ENCODE measurements at places on chromosomes 3 and 15.

- DNase-seq = no peak
Observed at GRCh38 chr3:43077261-43077660, 28.6 kb downstream of the POMGNT2 start.

DNA sequence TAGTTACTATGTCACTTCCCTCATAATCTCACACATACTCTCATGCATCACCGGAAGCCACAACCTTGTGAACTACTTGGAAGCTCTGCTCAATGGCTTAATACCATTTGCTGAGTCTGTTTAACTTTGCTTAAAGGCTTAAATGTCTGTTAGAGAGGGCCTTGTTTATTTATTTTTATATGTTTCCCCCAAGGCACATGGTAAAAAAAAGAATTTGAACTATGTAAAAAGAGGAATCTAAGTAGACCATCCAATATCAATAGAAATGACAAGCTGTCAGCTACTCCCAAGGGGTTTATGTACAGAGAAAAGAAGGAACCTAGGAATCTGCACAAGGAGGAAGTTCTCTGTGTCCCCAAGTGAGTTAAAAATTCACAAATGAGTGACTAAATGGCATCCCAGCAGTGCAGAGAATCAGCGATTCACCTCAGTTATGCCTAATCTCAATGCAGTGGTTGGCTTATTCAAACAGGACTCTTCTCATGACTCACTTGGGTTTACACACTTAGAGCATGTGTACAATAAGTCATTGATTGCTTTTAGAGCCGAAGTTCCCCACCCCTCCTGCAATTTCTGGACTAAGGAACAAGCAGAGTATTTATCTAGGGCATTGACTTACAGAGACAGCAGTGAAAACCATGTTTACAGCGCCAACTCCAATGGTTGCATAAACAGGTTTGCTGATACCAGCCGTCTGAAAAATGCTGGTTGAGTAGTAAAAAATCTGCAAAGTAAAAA, 24.4 kb downstream of the SLC2A2 start:
- no peak for DNase-seq

DNA sequence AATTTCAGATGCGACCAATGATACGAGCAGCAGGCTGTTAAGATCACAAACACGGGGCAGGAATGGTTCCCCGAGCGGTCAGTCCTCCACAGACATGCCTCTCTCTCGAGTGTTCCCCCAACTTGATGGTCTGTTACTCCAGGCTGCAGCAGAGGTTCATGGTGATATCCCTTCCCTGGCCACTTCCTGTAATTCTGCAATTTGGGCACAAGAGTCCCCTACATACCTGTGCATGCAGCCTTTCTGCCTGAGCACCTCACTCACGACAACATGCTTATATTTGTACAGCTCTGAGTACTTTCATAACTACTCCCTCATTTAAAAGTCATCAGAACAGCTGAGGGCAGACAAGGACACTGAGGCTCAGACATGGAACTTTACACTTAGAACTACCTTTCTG, 408.1 kb upstream of the NR2F2 start:
- DNase-seq = no peak

- DNase-seq = no peak
Observed at GRCh38 chr15:38190501-38190900, 62.1 kb upstream of the SPRED1 start.

DNA sequence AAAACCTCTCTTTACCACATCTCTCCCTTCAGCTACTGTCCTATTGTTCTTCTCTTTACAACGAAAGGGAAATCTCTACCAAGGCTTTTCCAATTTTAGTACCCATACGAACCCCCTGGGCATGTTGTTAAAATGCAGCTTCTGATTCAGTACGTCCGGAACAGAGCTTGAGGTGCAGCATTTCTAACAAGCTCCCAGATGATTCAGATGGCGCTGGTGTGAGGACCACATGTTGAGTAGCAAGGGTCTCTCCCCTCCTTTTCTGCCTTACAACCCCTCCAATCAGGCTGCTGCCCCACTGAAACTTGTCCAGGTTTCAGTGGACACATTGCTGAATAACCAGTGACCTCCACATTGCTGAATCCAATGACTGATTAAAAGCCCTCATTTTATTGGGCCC, 177.1 kb upstream of the FEZF2 start:
- no peak for DNase-seq

GRCh38 chr3:18069568-18069967, 327.1 kb upstream of the TBC1D5 start:
- DNase-seq = no peak

GRCh38 chr15:80228959-80229610, 22.9 kb downstream of the CTXND1 start:
- DNase-seq = no peak

DNA sequence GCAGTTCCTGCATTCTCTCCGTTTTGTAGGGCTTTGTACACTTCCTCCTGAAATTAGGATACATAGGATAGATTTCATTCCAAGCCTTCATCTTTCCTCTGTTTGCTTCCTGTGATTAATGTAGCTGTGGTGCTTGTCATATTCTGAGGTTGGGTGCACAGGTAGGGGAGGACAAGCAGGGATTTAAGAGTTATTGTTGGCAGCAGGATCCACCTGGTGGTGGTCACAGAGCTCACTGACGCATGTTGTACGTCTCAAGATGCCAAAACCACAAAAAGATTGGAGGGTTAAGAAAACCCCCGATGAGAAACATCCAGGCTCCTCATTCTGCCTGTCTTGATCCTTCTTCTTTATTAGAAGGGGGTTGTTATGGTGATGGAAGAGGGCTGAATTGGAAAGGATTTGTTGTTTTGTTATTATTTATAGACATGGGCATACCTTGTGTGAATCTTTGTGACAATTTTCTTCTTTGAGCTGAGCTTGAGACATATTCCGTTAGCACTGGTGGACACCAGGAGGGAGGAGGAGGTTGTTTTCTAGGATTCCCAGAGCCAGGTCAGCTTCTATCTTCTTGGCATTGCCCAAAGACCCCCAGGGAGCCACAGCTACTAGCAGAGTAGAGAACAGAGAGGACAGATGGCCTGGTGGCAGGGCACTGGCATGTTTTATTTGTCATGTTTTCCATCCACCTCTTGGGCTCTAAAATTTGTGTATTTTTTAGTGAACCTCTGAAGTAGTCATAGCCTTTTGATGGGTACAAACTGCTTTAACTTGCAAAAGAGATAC, 57.7 kb upstream of the LARS2 start:
- DNase-seq = no peak

DNA sequence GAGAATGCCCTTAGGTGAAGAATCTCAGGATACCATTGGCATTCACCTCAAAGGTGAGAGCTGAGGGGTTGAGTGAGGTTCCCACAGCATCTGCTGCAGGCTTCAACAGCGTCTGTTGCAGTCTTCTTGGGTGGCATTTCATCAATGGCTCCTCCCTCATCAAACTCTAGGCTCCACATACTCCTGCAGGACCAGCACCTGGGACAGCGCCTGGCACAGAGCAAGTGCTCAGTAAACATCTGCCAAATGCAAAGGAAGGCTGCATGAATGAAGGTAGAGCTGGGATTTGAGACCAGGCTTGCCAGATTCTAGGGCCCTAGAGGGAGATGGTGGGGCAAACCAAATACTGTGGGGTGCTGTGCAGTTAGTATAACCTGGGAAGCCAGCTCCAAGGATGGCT, 9.6 kb downstream of the TRH start:
- no peak for DNase-seq

DNA sequence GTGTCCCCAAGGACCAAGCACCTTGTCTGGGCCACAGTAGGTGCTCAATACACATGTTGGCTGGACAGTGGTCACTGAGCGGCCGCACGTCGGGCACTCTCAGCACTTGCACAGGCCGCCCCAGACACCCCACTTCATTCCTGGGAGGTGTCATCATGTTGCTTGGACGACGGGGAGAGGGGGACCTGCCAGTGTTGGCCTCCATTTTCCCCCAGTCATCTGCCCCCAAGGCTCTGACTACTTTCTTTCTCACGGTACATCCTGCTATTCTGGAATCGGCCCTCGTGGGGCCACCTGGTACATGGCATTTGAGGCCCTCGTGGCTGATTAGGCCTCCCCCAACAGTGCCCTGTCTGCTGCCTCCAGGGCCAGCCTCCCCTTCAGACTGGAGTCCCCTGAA, 1.2 kb upstream of the RHO start:
- no peak for DNase-seq

DNA sequence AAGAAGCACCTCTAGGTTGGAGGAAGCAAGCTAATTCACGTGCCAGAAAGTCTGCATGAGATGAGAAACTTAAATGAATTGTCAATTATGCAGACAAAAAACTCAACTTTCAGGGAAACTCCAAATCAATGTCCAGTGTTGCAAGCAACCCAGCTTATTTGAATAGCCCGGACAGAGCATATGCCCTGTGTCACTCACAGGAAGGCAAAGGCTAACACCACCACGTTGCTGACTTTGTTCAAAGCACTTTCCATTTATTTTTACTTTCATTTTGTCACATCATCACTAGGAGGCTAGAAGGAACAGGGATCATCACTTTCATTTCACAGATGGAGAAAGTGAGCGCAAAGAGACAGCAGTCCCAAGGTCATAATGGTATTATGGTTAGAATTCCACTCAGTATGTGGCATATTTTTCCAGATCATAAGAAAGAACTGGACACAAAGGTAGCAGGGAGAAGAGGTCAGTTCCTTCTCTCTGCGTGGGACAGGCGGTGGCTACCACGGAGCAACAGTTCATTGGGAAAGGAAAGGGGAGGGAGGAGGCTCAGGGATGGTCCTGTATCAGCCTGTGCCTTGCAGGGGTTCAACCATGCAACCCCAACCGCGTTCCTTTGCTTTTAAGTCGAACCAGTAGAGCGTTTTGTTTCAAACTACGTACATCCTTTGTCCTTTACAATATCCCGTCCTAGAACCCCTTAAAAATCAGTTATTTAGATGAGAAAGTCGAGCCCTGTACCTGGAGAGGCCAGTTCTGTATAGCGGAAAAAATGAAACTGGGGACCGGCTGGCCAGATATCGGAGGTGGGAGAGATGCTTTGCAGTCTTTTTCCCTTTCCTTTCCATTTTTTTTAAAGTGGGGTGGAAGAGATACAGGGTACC, 1.1 kb downstream of the HEG1 start:
- DNase-seq = no peak

- no peak for DNase-seq
Observed at GRCh38 chr3:188064831-188065493, 89.0 kb upstream of the LPP start.

- no peak for DNase-seq
Observed at GRCh38 chr15:50879016-50879617, 29.4 kb upstream of the AP4E1 start.

GRCh38 chr3:35498506-35499210, 140.7 kb upstream of the ARPP21 start:
- DNase-seq = no peak

GRCh38 chr3:47113669-47114365, 50.1 kb downstream of the SETD2 start:
- DNase-seq = no peak

GRCh38 chr3:21785765-21786437, 34.9 kb upstream of the ZNF385D start:
- DNase-seq = no peak

- no peak for DNase-seq
Observed at GRCh38 chr3:113498221-113499005, 16.5 kb downstream of the SPICE1 start.

GRCh38 chr3:114179575-114179974, 723 bp upstream of the DRD3 start:
- no peak for DNase-seq

- DNase-seq = no peak
Observed at GRCh38 chr3:27089645-27090044, 279.5 kb downstream of the NEK10 start.

- DNase-seq = no peak
Observed at GRCh38 chr15:52464478-52464877, 64.2 kb downstream of the MYO5A start.

Measured in activated CD8-positive, alpha-beta memory T cell treated with anti-CD3 and anti-CD28 coated beads, Interleukin-2, amount 50 U/mL, for 4 hours (primary cell).